CD4-positive, CD25-positive, alpha-beta regulatory T cell (primary cell): ENCODE measurements at places on chromosomes 12 and 14.

DNA sequence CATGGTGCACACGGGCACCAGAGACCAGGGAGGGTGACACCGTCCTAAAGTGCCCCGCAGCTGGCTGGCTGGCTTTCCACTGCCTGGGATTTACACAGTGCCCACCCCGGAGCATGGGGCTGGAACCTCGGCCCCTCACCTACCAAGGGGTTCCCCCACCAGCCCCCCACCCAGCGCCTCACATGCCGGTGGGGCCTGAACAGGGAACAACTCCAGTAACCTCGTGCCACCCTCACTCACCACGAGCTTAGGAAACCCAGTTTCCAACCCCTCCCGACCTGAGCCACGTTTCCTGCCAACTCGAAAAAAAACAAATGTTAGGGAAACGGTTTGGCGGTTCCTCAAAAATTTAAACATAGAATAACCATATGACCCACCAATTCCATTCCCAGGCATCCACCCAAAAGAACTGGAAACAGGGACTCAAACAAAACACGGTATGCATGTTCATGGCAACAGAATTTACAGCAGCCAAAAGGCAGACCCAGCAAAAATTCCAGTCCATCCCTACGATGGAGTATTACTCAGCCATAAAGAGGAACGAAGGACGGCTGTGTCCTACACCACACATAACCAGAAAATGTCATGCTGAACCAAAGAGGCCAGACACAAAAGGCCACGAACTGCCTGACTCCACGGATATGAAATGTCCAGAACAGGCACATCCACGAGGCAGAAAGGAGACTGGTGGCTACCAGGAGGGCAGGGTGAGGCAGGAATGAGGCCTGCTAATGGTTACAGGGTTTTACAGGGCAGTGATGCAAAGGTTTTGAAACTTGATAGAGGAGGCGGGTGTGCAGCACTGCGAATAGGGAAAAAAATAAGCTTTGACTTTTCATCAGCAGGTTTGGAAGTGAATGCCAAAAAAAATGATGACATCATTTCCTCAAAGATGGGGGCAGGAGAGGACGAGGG lies 68.9 kb downstream of the NCOR2 start:
- no peak for DNase-seq

- no peak for DNase-seq
These were observed 127.2 kb downstream of the CMAS start for GRCh38 chr12:22173177-22173576.

- no peak for DNase-seq
These were observed 76.5 kb downstream of the TGFB3 start for GRCh38 chr14:75905147-75905904.

GRCh38 chr12:42809226-42809625 lies 219.7 kb upstream of the PRICKLE1 start:
- DNase-seq: no peak
